ENCODE measurements at places on chromosomes 3 and 15. TPM values are rescaled to one million over a fixed set of nuclear protein-coding genes. Genes with fewer than 3 reads are reported as not detected.

GRCh38 chr3:184864000-184864399 is 52.0 kb downstream of the VPS8 start:
- DNase-seq: no peak

GRCh38 chr3:193335031-193335430 is 43.5 kb downstream of the ATP13A5 start:
- peak; percentile 79 for DNase-seq

Gene CIB1
- 50.2 TPM for total RNA-seq

- DNase-seq: peak; percentile 8
Measured at GRCh38 chr15:48720646-48721045, 75.1 kb upstream of the FBN1 start.

- DNase-seq: no peak
Measured at GRCh38 chr3:59486520-59486919, 436.7 kb upstream of the CFAP20DC start.

- peak; percentile 53 for DNase-seq
Measured at GRCh38 chr3:17432236-17432635, 310.2 kb downstream of the TBC1D5 start.

DNA sequence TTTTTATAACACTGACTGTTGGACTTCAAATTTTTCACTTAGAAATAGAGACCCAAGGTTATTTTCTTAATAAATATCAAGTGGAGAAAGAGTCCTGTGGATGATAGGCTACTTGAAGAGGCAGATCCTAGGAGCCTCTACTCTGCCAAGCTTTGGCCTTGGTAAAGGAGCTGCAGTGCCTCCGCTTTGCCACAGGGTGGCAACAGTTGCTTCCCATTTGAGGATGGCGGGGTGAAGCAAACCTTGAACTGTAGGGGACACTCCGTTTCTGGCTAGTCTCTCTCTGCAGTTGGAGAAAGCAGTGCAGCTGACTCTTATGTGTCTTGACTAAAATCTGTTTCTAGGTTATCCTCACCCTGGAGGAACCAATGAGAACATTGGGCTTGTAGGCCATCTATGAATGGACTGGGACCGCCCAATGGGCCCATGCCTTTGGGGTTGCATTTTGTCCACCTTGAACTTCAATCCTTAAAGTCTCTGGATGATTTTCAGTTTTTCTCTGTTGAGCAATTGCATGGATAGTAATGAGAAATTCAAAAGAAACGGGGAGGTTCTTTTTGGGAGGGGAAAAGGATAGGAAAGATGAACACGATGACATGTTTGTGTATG is 9.8 kb downstream of the SCG5 start:
- peak; percentile 69 for DNase-seq

- no peak for DNase-seq
Measured at GRCh38 chr3:172257648-172258400, 190.4 kb downstream of the GHSR start.

DNA sequence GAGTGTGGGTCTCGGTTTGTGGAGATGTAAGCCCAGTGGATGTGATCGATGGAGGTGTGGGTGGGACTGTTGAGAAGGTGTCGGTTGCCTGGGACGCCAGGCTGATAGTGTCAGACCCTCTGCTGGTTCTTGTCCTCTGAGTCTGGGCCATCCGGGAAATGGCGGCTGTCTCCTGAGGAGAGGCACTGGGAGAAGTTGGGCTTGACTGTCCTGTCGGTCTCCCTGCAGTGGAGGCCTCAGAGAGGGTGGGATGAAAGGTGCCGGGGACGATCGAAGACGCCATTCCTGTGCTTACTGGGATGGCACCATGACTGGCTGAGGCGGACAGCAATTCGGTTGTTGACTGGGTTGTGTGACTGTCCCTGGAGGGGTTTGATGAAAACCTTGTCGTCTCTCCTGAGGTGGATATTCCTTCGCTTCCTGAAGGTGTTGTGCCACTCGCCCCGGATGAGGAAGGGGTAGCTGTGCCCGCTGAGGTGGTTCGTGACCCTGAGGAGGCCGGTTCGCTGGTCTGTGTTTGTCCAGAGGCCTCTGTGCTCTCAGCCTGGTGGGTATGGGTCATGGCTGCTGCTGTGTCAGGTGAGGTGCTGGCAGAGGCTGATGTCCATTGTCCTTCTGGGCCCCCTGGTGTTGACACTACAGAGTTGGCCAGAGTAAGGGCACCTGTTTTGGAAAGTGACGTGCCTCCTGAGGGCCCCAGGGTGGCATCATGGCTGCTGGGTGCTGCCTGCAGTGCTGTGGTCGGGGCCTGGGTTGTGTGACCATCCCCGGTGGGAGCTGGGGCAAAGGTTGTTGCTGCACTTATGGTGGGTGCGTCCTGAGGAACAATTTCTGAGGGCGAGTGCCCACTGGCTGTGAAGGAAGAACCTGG is 22.8 kb downstream of the MUC4 start:
- no peak for DNase-seq

Gene SH2D7
- total RNA-seq: not detected

Measured in bronchial epithelial cell (primary cell).